Heart right ventricle (tissue), 16 donors: ENCODE measurements at places on chromosomes 2 and 18. TPM values are rescaled to one million over a fixed set of nuclear protein-coding genes. Genes with fewer than 3 reads are reported as not detected.

DNA sequence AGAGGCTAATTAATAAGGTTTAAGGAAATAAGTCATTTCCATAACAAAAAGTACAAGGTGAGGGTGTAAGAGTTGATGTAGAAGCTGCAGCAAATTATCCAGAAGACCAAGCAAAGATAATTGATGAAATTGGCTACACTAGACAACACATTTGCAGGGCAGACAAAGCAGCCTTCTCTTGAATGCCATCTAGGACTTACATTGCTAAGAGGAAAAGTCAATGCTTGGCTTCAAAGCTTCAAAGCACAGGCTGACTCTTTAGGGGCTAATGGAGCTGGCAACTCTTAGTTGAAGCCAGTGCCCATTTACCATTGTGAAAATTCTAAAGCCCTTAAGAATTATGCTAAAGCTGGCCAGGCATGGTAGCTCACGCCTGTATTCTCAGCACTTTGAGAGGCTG, 728.6 kb upstream of the KLHL29 start:
- no peaks in the 10 kb centered on the region for H3K36me3 ChIP-seq
- no peak for DNase-seq
- H3K27ac ChIP-seq, result no peak overlapping the region
- H3K27me3 ChIP-seq, result no peaks in the 10 kb centered on the region
- H3K4me3 ChIP-seq, result no peak overlapping the region

GRCh38 chr18:53971331-53971730, 253.1 kb downstream of the MBD2 start:
- no peak overlapping the region for H3K4me3 ChIP-seq
- H3K4me1 ChIP-seq, result no peaks in the 10 kb centered on the region
- H3K27ac ChIP-seq, result no peak overlapping the region
- no peak for DNase-seq

GRCh38 chr2:127197475-127198385, 22.4 kb downstream of the CYP27C1 start:
- no peaks in the 10 kb centered on the region for H3K36me3 ChIP-seq
- H3K27ac ChIP-seq, result no peak overlapping the region
- H3K4me1 ChIP-seq, result no peaks in the 10 kb centered on the region
- H3K27me3 ChIP-seq, result peaks cover 15% of the 10 kb centered on the region

DNA sequence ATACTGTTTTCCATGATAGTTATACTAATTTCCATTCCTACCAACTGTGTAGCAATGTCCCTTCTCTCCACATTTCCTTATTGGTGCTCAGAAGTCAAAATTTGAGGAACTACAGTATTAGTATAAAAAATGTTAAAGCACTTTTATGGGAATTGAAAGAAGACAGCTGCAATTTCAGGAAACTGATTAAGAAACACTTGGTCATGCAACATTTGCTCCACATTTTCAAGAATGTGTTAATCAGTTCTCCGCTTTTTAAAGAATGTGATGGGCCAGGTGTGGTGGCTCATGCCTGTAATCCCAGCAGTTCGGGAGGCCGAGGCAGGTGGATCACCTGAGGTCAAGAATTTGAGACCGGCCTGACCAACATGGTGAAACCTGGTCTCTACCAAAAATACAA, 33.6 kb upstream of the MGAT4A start:
- H3K4me3 ChIP-seq, result no peak overlapping the region
- H3K27ac ChIP-seq, result no peak overlapping the region
- no peaks in the 10 kb centered on the region for H3K36me3 ChIP-seq

DNA sequence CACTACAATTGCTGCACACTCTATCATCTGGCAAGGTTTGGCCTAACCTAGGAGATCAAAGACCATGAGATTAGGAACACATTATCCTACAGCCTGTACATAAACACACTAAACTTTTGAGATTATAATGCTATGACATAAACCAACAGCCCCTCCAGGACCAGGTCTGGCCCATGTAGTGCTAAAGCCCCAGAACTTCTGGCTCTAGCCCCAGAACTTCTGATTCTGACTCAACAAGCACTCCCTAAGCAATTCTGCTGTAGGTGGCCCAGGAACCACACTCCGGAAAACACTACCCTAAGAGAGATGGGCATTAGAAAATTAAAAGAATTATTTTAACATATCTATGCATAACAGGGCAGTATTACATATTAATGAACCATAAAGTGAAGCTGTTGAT, 369.5 kb upstream of the LYPD1 start:
- no peaks in the 10 kb centered on the region for H3K27me3 ChIP-seq
- DNase-seq, result no peak
- no peaks in the 10 kb centered on the region for H3K36me3 ChIP-seq
- H3K27ac ChIP-seq, result no peak overlapping the region
- H3K4me3 ChIP-seq, result no peak overlapping the region
- no peaks in the 10 kb centered on the region for H3K4me1 ChIP-seq

DNA sequence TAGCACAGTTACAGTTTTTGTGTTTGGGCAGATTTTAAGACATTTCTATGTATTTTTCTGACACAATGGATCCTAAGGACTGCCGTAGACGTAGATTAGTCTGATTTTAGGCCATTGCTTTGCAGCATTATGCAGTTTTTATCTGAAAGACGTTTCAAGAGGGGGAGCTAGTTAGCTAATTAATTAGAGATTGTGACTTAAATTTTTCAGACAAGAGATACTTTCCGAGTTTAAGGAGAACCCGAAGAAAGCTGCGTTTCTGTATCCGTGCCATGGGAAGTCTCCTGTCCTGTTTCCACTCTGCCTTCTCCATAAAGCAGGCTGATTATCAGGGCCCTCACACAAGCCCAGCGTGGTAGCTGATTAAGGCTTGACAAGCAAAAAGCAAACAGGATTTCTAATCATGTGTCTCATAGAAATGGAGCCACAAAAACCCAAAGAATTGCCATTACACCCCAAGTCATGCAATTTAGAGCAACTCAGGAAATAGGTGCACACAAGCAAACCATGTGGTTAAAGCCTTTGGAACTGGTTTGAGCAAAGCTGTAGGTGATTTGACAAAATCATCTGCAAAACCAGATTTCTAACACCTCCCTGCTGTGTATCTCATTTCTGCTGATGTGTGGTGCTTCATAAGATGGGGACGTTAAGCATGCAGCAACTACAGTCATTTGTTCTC, 808.1 kb downstream of the RNF144A start:
- no peak overlapping the region for H3K27ac ChIP-seq
- H3K36me3 ChIP-seq, result no peaks in the 10 kb centered on the region
- H3K27me3 ChIP-seq, result no peaks in the 10 kb centered on the region
- peak overlapping the region; percentile 40 for H3K4me3 ChIP-seq
- DNase-seq, result no peak

DNA sequence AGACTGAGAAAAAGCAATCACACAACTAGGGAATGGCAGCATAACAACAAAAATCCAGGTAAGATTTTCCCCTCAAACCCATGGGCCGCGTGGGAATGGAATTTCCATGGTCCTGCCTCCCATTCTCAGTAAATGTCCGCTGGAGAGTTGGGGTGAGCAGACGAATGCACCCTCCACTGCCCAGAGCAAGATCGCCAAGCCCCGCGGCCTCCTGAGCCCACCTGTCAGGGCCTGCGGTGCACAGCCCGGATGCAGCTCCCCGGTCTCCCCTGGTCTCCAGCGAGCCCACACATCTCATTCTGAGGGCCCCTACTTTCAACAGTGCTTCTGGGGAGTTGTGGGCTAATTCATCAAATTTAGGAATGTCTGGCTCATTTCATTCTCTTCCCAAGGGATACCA, 327.4 kb upstream of the HS6ST1 start:
- H3K36me3 ChIP-seq, result no peaks in the 10 kb centered on the region
- no peak overlapping the region for H3K27ac ChIP-seq

- H3K4me1 ChIP-seq, result no peaks in the 10 kb centered on the region
- H3K4me3 ChIP-seq, result no peak overlapping the region
- DNase-seq, result no peak
- H3K27me3 ChIP-seq, result no peaks in the 10 kb centered on the region
- H3K36me3 ChIP-seq, result no peaks in the 10 kb centered on the region
These were observed 332.2 kb downstream of the OSR1 start for GRCh38 chr2:19026261-19026660.

- H3K4me1 ChIP-seq, result peaks cover 11% of the 10 kb centered on the region
- H3K27me3 ChIP-seq, result no peaks in the 10 kb centered on the region
- no peak overlapping the region for H3K4me3 ChIP-seq
- no peak for DNase-seq
- H3K27ac ChIP-seq, result no peak overlapping the region
These were observed 16.1 kb downstream of the STRADB start for GRCh38 chr2:201467666-201468065.

DNA sequence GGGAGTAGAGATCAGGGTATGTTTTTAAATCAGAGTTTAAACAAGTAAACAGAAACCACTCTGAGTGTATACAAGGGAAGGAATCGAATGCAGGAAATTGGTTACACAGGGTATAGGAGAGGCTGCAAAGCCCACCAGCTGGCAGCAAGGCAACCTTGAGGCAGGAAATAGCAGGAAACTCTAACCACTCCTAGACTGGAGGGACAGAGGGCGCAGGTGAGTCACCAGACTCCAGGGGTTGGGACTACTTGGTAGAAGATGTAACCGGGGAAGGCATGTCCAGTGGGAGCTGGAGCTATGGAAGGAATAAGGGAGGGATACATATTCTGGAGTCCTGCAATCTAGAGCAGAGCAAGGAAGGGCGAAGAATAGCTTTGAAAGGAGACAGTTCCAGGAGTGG, 152.3 kb downstream of the MEIS1 start:
- no peaks in the 10 kb centered on the region for H3K36me3 ChIP-seq
- H3K27ac ChIP-seq, result no peak overlapping the region
- peaks cover 50% of the 10 kb centered on the region for H3K27me3 ChIP-seq
- no peak for DNase-seq

DNA sequence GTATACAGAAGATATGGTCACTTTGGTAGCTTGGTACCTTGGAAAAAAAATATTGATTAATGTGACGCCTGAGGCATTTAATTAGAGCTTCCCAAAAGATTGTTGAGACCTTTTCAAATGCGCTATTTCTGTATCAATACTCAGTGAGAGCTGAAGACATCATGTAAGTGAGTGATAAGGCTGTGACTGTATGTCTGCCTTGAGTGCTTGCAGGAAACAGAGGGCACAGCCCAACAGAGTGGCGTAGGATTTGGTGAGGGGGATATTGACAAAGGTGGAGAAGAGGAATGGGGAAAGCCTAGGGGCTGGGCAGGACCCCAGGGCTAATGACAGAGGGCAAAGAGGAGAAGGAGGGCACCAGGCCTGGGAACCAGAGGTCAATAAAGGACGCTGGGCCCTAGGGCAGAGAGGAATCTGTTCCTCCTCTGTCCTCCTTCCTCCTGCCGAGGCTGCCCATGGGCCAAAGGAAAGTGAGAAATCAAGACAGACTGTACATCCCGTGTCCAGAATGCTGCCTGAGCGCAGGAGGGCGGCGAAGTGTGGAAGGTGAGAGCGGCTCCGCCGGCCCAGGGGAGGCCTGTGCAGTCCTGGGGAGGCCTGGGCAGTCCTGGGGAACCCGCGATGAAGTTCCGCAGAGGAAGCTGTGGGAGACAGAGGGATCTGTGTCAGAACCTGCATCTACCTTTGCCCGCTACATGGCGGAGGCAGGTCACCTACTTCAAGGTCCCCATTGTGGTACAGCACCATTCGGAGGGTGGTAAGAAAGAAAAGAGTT, 228.6 kb upstream of the PIEZO2 start:
- H3K27ac ChIP-seq, result no peak overlapping the region
- H3K36me3 ChIP-seq, result no peaks in the 10 kb centered on the region
- no peak for DNase-seq
- H3K4me3 ChIP-seq, result no peak overlapping the region
- no peaks in the 10 kb centered on the region for H3K27me3 ChIP-seq

GRCh38 chr2:26469092-26469710, 8.7 kb downstream of the OTOF start:
- H3K27ac ChIP-seq, result no peak overlapping the region
- H3K36me3 ChIP-seq, result no peaks in the 10 kb centered on the region
- H3K4me1 ChIP-seq, result no peaks in the 10 kb centered on the region
- DNase-seq, result no peak

DNA sequence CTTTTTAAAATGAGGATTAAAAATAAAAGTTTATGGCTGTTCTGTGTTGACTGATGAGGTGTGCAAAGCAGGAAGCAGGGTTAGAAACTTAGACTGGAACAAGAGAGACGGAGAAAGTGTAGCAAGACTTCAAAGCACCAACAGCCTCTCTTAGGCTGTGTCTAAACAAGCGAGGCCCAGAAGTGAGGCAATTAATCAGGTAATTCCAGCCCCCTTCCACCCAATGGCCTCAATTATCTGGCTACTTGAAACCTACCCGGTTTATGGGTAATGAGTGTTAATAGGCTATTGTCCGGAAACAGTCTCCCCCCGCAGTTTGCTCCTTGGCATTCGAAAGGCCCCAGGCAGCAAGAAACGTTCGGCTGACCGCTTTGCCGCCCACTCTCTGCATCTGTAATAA, 171.7 kb upstream of the MYCN start:
- H3K4me1 ChIP-seq, result no peaks in the 10 kb centered on the region
- no peaks in the 10 kb centered on the region for H3K27me3 ChIP-seq
- no peak overlapping the region for H3K27ac ChIP-seq

DNA sequence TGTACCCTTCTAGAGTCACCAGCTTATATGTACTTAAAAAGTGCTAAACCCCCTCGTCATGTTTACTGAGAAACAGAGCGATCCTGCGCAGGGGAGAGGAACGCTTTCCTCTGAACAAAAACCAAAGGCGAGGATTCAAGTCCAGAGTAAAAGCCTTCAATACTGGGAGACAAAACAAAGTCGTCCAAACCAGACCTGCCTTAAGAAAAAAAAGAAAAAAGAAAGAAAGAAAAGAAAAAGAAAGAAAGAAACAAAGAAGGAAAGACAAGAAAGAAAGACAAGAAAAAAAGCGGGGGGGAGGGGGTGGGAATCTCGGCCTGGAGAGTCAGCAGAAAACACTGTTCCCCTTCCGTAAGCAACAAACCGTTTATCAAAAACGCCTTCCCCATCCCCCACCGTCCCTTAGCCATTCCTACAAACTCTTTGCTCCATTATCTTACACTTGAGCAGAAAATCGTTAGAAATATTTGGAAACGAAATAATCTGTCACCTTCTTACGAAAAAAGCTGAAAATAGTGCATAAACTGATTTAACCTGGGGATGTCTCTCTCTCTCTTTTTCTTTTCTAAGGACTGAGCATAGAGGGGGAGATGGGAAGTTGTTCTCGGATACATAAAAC, 3.3 kb downstream of the PTGR3 start:
- H3K4me1 ChIP-seq, result peaks cover 12% of the 10 kb centered on the region
- H3K36me3 ChIP-seq, result peaks cover 14% of the 10 kb centered on the region
- H3K27ac ChIP-seq, result no peak overlapping the region

SS18 gene
- total RNA-seq, result 41.8 TPM

FSHR gene
- not detected for total RNA-seq

CNGA3 gene
- total RNA-seq, result not detected

IL18R1 gene
- 0.92 TPM for total RNA-seq

AMER3 gene
- not detected for total RNA-seq
